Right renal pelvis (tissue), 4 donors: ENCODE measurements at places on chromosomes 12 and 14. TPM values are rescaled to one million over a fixed set of nuclear protein-coding genes. Genes with fewer than 3 reads are reported as not detected.

DNA sequence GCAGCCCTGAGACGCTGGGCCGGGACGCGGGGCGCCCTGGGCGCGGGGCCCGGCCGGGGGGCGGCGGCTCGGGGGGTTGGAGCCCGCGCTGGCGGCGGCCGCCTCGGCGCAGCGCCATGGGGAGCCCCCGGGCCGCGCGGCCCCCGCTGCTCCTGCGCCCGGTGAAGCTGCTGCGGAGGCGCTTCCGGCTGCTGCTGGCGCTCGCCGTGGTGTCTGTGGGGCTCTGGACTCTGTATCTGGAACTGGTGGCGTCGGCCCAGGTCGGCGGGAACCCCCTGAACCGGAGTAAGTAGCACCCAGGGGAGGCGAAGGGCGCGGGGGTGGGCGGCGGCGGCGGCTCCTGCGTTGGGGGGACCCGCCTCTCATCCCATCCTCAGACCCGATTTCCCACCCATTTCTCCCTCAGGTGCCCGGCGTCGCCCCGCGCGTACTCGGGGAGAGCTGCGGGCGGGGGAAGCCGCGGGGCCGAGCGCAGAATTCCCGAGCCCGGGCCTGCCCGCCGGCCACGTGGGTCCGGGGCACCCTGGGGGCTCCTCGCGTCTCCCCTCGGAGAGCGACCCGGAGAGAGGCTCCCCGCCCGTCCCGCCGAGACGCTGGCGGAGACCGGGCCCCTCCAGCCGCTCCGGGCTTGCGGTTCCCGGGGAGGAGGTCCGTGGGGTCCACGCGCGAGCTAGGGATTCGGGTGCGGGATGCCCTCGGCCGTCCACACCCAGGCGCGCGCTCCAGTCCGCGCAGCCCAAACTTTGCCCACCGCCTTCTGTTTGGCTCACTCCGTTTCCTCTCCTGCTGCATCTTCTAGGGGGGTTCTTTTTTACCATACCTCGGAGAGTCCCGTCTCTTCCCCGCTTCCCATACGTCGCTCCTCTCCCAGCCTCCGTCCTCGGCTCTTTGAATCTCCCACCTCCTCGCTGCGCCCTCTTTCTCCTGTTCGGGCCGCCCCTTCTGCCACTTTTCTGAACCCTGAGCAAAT, 807 bp downstream of the B4GALNT3 start:
- DNase-seq, result no peak

- peak; percentile 22 for DNase-seq
Observed at GRCh38 chr14:90295870-90296516, 35.7 kb downstream of the NRDE2 start.

DNA sequence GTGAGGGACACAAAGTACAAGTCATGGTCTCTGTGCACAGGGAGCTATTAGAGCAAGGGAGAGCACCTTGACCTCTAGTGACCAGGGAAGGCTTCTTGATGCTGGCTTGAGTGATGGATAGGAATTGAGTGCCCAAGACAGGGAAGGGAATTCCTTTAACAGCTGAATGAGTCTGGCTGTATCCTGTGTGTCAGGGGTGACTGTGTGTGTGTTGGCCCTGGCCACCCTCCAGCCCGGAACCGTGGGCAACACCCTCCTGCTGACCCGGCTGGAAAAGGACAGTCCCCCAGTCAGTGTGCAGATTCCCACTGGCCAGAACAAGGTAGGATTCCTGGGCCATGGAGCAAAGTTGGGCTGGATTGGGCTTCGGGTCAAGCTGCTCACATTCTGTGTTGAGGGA, 5.5 kb upstream of the PFDN5 start:
- DNase-seq, result no peak

DNA sequence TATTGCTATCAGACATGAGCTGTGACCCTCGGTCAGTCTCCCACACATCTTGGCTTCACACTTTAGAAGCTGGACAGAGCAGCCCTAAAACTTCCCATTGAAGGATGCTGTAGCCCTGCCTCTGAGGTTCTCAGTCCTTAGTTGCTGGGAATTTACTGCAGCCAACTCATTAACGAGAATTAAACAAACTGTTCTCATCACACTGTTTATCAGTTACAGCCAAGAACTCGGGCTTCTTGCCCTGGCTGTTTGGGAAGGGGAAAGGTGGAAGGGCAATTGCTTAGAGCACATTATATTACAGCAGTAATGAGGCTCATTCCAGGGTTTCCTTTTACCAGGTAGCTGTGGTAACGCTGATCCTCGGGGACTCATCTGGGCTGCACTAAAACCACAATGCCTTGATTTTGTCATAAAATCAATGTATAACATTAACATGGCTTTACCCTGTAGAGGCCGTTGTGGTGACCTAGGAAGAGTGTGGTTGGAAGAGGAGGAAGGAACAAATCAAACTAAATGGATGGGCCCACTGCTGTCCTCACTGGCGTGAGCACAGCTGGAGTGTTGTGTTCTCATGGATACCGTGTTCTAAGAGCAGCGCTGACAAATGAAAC, 87.1 kb downstream of the GPR135 start:
- peak; percentile 50 for DNase-seq

DNA sequence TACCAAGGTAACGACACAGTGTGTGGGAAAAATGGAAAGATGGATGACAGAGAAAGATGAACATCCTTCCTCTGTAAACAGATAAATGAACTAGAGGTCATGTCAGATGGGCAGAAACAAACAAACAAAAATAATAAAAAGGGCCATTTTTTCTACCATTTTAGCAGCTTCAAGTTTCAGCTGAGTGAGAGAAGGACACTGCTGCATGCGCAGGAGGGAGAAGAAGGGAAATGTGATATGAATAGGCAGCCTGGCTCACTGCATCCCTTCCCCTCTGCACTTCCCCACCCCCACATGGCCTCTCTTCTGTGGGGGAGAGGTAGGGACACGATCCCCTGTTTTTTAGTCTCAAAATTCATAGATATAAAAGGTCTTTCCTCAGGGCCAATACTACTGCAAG, 492.0 kb downstream of the NELL2 start:
- DNase-seq, result no peak

DNA sequence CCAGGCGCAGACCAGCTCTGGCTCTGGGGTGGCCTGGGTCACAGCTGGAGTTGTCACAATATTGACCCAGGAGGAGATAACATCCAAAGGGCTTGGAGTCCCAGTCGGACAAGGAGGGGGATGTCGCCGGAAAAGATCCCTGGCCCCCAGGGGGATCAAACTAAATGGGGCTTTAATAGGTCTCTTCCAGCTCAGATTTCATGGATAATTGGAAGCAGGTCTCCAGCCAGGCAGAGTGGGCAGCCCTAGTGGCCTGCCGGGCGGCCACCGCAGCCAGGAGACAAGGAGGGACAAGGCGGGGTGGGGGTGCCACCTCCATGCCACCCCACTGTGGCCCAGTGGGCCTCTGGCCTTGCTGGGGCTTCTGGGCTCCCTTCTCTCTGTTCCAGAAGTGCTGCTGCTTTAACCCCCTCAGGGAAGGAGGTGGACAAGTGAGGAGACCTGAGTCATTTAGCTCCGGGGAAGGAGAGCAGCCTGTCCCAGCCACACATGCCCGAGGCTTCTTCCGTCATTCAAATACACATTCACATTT, 23.1 kb upstream of the PGF start:
- no peak for DNase-seq

Gene KRT80
- polyA plus RNA-seq, result 0.83 TPM

Gene KRT3
- polyA plus RNA-seq, result not detected

Gene TMEM132D
- polyA plus RNA-seq, result 1.3 TPM

Gene ESYT1
- 75.9 TPM for polyA plus RNA-seq

Gene RBMS2
- 44.2 TPM for polyA plus RNA-seq
